Stimulated activated CD4-positive, alpha-beta T cell treated with anti-CD3 and anti-CD28 coated beads, Interleukin-2, amount 100 ng/mL, for 24 hours (primary cell): ENCODE measurements at places on chromosomes 2 and 18.

GRCh38 chr2:119432851-119433522 is 1.3 kb downstream of the TMEM37 start:
- DNase-seq, result no peak

DNA sequence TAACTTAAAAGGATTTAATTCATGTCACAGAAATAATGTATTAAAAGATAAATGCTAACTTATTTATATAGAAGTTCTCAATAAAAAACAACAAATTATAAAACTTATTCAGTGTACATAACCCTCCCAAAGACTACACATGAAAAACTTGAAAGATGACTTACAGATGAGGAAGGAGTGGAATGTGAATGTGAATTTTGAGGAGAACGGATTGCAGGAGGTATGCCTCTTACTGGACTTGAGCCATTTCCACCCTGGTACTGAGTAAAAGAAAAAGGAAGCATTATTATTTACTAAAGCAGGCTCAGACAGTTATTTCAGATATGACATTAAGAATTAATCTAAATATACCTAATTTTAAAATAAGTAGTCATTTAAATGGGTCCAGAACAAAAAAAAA is 104.4 kb downstream of the TLK1 start:
- DNase-seq, result no peak

GRCh38 chr2:17355608-17356329 is 162.5 kb downstream of the RAD51AP2 start:
- no peak for DNase-seq

DNA sequence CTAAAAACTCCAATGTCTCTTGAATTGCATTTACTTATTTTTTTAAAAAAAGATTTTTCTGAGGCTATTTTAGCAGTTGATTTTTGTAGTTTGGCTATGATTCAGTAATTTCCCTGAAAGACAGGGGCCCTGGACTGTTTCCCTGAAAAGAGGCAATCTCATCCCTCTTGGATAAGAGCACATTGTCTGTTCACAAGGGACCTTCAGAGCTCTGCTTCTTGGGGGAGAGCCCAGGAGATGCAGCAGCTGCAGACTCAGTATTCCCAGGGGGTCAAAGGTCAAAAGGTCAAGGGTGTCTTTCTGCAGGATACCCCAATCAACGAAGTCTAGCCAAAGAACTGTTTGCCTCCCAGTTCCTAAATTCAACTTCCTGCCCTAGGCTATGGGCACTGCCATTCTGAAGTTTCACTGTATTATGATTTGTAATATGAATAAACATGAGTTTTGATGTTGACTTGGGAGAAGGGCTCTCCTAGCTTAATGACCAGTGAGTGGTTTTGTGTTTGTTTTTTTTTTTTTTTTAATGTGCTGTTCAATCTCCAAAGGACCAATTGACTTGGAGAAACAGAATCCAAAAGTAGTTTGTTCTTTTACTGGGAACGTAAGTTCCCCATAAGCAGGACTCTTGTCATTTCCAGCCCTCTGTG is 157.0 kb upstream of the SERPINE2 start:
- no peak for DNase-seq

GRCh38 chr2:227748079-227748478 is 2.4 kb downstream of the SCYGR8 start:
- peak; percentile 11 for DNase-seq
